ENCODE measurements at places on chromosomes 7 and 10. TPM values are rescaled to one million over a fixed set of nuclear protein-coding genes. Genes with fewer than 3 reads are reported as not detected.
A peak's percentile ranks its signal among the peaks of the same experiment; 100 is the strongest.

C10orf71 gene
- total RNA-seq, result not detected

AOAH gene
- total RNA-seq, result not detected

GDF10 gene
- 0.18 TPM for total RNA-seq

WEE2 gene
- total RNA-seq, result 0.04 TPM

PAOX gene
- total RNA-seq, result 5.2 TPM

CHN2 gene
- 5.0 TPM for total RNA-seq

DNA sequence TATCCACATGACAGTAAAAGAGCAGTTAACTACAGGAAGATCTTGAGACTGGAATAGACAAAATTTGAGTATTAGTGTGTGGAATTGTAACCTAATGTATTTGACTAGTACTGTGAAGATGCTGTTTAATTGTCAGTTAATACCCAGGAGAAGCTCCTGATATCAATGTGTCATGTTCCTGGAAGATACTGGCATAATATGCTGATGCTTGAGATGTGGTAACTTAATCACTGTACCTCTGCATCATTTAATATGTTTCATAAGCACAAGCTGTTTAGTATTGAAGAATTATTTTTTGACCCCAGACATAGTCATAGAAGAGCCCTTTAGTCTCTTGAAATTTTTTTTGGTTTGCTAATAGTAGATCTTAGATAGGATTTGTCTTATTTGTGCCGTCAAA lies 15.4 kb downstream of the CCSER2 start:
- no peak for DNase-seq

- DNase-seq, result peak; percentile 85
Measured at GRCh38 chr10:129963641-129964501, at the start of gene EBF3. TSS of gene EBF3 (minus strand) at chr10:129964274. CDS start at chr10:129963768, 506 bp downstream.

All from WTC11 (cell line).